ENCODE measurements at places on chromosomes 5 and 9.

GRCh38 chr5:144958002-144958401 lies 787.3 kb downstream of the KCTD16 start:
- H3K27me3 ChIP-seq = no peaks in the 10 kb centered on the region
- H3K36me3 ChIP-seq = no peaks in the 10 kb centered on the region
- no peak overlapping the region for H3K4me3 ChIP-seq
- no peak for DNase-seq
- no peak overlapping the region for H3K27ac ChIP-seq
- H3K4me1 ChIP-seq = no peaks in the 10 kb centered on the region

- no peak for DNase-seq
- no peaks in the 10 kb centered on the region for H3K4me1 ChIP-seq
- no peak overlapping the region for H3K27ac ChIP-seq
- no peaks in the 10 kb centered on the region for H3K36me3 ChIP-seq
- no peak overlapping the region for H3K4me3 ChIP-seq
Measured at GRCh38 chr5:1897816-1898450, 15.2 kb upstream of the IRX4 start.

DNA sequence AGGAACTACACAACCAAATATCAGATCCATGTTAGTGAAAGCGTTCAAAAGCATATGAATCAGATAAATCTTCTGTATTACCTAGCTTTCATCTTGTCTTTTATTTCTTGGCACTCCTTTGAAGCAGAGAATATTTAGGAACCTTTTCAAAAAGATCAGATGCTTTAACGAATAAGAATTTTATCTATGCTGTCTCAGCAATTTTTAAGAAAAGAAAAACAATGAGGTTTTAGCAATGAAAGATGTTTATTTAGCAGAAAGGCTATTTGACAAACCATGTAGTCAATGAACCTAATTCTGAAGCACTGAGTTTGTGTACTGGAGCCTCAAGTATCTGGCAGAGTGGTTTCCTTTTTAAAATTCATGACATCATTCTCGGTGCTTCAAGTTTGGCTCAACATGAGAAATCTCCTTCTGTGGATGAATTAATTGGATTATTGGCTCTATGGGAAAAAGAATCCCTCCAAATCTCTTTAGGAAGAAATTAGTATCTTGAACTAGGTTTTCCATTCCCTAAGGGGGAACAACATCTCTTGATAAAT lies 534.7 kb downstream of the CAAP1 start:
- no peak overlapping the region for H3K4me3 ChIP-seq
- H3K27me3 ChIP-seq = no peaks in the 10 kb centered on the region
- no peak overlapping the region for H3K27ac ChIP-seq
- DNase-seq = no peak

DNA sequence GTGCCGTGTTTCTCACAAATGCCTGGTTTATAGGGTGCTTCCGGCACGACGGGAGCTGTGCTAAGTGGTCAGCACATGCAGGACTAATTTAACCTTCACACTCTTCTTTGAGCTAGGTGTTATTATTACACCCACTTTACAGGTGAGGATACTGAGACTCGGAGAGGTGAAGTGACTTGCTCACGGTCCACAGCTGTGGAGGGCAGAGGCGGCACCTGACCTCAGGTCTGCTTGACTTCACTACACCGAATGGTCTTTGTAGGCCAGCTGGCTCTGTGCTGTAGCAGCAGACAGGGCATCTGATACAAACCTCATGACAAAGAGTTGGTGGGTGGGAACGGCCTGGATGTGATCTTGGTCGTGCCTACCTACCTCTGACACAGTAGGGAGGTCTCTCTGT lies 102.0 kb upstream of the BOD1 start:
- no peaks in the 10 kb centered on the region for H3K4me1 ChIP-seq
- no peak for DNase-seq
- H3K27ac ChIP-seq = no peak overlapping the region
- H3K36me3 ChIP-seq = no peaks in the 10 kb centered on the region
- no peaks in the 10 kb centered on the region for H3K27me3 ChIP-seq
- H3K4me3 ChIP-seq = no peak overlapping the region

Data from ovary (tissue), 10 donors.